ENCODE measurements at places on chromosomes 7 and 10.

DNA sequence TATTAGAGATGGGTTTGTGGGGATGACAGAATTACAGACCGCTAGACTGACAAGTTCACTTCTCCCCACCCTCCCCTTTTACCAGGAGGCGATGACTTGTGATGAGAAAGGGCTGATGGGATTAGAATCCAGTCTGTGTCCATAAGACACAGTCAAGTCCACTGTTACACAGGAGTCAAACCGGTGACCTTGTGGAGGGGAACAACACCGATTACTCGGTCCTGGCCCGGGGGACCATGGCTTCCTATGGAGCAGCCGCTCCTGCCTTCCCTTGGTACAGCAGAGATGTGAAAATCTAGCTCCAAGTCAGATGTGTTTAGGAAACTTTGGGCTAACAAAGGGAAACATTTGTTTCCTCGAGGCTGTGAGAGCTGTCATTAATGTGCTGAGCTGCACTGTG, 105.5 kb downstream of the ACTR3B start:
- no peak for DNase-seq

DNA sequence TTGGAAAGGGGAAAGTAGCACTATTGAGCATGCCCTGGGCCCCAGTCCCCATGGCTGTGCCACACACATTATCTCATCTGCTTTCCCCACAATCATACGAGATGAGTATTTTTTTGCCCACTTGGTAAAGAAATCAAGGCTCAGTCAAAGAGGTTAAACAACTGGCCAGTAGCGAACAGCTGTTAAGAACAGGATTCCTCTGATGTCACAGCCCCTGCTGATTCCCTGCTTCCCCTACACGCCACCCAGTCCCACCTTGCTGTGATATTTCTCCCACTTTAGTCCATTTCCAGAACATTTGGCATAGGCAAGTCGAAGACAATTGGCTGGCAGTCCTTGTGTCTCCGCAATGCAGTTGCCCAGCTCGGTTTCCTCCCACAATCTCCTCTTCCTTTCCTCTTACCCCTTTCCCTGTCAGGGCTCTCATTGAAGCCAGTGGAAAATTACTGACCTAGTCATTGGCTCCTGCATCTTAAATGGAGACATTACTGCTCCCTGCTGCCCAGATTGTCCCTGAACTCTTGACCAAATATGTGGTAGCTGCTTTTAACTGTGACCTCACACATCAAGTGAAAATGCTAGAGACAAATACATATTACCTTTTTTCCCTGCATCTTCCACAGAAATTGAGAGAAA, 56.5 kb upstream of the EEPD1 start:
- no peak for DNase-seq

DNA sequence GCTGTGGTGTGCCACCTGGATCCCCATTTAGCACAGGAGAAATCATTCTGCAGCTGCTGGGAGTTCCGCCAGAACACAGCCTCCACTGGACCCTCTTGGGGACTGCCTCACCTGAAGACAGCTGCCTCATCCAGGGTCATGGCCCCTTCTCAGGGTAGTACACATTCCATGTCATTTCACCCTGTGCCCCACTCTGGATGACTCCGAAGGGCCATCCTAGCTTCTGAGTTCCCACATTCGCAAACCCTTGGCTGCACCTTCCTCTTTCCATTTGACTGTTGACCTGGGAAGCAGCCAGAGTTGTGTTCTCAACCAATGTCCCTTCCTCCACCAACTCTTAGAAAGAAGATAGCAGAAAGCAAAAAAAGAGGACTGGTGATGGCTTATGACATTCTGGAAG, 125.6 kb upstream of the TBX20 start:
- DNase-seq = no peak

GRCh38 chr7:139036901-139037300, 1.1 kb upstream of the ZC3HAV1L start:
- no peak for DNase-seq

GRCh38 chr7:156038345-156038744, 226.1 kb upstream of the SHH start:
- peak; percentile 21 for DNase-seq

GRCh38 chr7:3029138-3029537, 14.5 kb downstream of the CARD11 start:
- no peak for DNase-seq

DNA sequence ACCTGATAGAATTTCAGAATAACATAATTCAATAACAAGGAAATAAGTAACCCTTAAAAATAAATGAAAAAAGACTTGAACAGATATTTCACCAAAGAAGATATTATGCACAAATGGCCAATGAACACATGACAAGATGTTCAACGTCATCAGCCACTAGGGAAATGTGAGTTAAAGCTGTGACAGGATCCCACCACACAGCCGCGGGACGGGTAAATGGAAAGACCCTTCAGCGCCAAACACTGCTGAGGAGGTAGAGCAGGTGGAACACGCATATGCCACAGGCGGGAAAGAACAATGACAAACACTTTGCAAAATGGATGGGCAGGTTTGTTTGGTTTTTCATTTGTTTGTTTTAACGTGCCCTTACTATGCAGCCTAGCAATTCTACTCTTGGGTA, 86.1 kb upstream of the RNF32 start:
- no peak for DNase-seq

All from nephron progenitor cell (in vitro differentiated cells).